Fibroblast of skin of left biceps (primary cell): ENCODE measurements at places on chromosomes 2 and 18.

GRCh38 chr2:95166065-95166763, 605 bp downstream of the ZNF2 start:
- DNase-seq, result no peak

DNA sequence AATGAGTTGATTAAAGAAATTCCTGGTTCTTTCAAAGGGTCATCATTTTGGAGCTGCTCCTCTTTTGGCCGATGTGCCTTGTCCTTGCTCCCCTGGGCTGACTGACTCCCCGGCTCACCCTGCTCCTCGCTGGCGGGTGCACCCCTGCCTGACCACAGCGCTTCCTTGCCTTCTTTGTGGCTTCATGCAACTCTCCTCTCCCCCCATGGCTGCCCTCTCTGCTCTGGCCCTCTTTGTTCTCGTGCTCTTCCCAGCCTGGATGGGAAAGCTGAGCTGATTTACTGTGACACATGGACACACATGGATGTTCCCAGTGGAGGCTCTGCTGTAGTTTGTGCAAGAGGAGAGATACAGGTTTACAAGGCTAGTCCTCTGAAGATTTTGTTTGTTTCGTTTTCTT, 234.6 kb downstream of the HAUS1 start:
- no peak for DNase-seq

DNA sequence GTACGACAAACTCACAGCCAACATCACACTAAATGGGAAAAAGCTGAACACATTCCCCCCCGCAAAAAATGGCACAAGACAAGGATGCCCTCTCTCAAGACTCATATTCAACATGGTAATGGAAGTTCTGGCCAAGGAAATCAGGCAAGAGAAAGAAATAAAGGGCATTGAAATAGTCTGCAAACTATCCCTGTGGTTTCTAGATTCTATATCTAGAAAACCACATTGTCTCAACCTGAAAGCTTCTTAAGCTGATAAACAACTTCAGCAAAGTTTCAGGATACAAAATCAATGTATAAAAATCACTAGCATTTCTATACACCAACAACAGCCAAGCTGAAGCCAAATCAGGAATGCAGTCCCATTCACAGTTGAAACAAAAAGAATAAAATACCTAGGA, 294.6 kb upstream of the CYP26B1 start:
- DNase-seq, result no peak

DNA sequence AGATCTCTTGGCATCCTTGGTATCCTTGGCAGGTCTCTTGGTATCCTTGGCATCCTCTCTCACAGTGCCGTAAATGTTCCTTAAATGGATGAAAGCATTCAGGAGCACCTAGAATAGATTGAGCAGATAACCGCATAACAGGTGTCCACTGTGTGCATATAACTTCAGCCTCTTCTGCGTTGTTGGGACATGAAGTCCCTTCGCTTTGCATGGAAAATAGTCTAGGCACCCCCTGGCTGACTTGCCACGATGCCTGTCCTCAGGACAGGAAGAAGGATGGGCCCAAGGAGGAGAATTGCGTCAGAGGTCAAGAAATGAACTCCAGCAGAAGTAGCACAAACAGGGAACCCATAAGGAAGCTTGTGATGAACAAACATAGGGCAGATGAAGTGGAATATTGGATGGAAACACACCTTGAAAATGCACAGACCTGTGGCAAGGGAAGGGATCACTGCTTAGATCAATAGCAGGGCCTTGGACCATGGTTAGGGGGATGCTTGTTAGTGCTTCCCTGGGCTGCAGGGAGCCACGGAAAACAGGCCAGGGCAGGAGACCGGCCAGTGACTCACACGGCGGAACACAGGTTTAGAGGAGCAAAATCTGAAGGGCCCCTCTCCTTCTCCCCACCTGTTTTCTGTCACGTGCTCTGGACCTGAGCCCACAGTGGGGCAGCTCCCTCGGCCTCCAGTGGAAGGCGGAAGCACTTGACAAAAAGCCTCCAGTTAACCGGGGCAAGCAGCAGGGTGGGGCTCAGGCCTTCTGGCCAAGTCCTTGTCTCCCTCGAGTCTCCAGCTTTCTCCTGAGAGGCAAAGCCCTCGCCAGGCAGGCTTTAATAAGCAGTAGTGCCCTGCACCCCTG, 99.2 kb upstream of the ASAP2 start:
- no peak for DNase-seq

GRCh38 chr18:57081899-57082298, 65.0 kb upstream of the BOD1L2 start:
- no peak for DNase-seq

DNA sequence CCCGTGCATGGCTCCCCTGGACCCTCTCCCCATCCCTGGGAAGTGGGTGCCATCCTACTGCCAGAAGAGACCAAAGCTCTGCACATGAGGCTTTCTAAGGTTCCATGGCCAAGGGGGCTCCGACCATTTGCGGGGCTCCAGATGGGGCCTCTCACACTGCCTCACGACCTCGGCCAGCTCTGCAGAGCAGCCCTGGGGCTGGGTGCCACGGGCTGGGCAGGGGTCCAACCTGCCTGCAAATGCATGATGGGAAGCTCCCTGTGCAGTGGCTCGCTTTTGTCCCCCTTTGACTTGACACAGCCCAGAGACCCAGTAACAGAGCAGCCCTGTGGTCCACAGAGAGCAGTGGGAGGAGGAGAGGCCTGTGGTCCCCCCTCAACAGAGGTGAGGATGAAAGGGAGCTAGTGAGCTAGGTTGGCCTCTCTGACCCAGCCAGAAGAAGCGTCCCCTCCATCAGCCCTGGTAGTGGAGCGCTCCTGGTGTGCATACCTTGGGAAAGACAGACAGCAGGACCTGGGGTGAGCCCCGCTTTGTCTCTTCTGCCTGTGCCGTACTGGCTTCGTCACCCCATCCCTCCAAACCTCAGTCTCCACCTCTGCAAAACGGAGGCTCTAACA, 174.1 kb downstream of the DDX1 start:
- no peak for DNase-seq

GRCh38 chr18:76985156-76985950, 147.2 kb downstream of the MBP start:
- no peak for DNase-seq

DNA sequence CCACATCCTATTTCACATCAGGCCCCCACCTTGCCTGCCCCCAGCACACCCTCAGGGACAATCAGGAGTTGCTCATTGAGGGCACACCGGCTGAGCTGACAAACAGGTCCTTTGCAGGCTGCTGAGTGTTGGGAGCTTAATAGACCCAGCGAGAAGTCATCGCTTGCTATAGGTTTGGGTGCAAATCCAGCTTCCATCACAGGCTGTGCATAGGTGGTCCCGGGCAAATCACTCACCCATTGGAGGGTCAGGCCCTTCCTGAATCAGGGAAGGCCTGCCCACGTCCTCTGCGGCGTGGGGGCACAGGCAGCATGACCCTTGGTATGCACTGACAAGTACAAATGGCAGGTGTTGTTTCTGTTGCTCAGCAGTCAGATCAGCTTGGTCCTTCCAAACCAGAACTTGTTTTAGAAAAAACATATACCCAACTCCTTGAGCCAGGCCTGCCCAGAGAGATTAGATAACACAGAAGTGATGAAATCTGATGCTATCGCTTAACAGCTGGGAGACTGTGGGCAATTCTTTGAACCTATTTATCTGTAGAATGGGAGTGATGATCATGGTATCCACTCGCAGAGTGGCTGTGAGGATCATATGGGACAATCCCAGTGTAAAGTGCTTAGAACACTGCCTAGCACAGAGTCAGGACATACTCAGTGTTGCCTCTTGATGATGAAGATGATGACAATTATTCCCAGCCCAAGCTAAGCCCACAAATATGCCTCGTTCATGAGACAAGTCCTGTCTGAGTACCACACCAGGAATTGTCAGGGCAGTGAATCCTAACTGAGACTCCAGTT, 34.9 kb downstream of the SMAD7 start:
- DNase-seq, result no peak

DNA sequence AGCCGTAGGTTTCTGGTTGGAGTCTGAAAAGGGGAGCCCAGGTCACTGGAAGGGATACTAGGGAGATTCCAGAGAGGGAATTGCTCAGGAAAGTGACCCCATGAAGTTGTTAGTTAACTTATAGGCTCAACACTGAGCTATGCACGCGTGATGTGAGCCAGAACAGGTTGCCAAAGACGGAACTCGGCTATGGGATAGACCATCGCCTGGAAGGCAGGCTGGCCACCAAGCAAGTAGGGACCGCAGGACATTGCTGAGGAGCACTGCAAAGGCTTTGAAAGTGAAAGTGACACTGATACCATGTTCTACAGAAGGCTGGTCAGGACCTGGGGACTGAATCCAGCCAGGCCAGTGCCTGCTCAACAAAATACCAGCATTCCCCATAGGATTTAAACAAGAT, 7.3 kb downstream of the FARP2 start:
- no peak for DNase-seq

DNA sequence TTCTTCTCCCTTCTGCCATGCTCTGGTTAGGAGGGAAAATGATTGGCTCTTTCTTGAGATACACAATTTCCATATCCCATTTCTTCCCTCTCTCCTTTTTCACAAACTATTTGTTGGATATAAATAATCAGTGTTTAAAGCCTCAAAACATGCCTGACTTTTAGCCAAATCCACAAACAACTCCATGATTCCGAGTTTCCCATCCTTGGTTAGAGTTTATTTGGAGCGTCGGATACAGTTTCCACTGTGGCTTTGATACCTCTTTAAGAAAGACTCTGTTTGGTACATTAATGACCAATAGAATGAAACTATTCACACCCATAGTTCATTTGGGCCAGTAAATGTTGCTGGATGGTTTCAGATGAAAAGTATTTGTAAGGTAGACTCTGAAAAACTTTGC, 5.9 kb upstream of the FHL2 start:
- DNase-seq, result no peak

GRCh38 chr2:23916727-23917405, 10.1 kb downstream of the ATAD2B start:
- DNase-seq, result no peak

DNA sequence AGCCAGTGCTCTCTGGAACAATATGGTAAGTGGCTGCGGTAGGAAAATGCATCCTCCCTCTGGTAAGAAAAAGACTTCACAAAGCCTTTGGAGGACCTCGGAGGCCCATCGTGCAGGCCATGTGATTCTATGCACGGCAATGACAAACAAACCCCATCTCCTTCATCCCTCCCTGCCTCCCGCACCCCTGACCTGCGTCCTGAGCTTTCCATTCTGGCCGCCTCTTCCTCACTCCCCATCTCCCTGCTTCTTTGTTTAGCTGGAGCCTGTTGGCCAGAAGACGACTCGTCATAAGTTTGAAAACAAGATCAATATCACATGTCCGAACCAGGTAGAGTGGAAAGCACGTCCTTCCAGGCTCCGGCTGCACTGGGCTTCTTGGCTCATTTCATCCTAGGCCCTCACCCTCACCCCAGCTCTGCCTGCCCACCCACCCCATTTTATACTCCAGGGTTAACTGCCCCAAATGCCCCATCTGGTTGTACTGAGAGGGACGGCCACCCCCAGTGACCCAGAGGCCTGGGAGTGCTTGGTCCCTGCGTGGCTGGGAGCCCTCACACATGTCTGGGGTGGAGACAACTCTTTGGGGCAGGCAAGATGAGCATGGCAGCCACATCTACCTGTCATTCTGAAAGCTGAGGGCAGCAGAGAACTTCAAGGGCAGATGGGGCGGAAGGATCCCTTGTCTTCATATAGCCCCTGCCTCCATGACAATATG, 94.0 kb downstream of the PLB1 start:
- no peak for DNase-seq

DNA sequence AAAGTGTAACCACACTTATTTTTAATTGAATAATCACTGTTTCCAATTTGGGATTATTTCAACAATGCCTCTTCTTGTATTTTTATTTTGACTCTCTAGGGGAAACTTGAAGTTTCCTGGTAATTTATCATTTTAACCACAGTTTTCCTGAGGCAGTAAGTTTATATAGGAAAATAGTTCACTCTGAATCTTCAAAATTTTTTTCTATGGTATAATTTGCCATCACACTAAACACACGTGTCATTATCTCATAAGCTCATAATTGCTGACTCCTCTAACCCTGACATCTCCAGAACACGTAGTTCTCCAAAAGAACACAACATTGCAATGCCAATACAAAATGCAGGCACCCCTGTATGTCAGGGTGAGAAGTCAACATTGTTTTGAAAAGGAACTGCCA, 102.2 kb upstream of the FZD7 start:
- DNase-seq, result no peak

DNA sequence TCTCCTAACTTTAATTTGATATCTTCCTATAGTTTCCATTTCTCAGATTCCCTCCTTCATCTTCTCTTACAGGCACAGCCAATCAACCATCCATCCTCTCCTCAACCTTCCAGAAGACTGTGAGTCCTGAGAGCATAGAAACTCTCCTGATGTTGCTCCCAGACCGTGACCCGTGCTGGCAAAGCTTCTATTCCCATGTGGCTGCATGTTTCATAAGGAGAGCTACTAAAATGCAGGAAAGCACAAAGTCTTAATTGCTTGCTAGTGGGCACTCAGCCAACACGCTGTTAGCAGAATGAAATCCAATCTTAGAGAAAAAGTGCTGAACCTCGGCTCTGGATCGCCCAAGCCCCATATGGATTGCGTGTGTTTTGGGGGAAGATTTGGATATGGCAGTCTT, 1244.7 kb upstream of the ZEB2 start:
- no peak for DNase-seq

DNA sequence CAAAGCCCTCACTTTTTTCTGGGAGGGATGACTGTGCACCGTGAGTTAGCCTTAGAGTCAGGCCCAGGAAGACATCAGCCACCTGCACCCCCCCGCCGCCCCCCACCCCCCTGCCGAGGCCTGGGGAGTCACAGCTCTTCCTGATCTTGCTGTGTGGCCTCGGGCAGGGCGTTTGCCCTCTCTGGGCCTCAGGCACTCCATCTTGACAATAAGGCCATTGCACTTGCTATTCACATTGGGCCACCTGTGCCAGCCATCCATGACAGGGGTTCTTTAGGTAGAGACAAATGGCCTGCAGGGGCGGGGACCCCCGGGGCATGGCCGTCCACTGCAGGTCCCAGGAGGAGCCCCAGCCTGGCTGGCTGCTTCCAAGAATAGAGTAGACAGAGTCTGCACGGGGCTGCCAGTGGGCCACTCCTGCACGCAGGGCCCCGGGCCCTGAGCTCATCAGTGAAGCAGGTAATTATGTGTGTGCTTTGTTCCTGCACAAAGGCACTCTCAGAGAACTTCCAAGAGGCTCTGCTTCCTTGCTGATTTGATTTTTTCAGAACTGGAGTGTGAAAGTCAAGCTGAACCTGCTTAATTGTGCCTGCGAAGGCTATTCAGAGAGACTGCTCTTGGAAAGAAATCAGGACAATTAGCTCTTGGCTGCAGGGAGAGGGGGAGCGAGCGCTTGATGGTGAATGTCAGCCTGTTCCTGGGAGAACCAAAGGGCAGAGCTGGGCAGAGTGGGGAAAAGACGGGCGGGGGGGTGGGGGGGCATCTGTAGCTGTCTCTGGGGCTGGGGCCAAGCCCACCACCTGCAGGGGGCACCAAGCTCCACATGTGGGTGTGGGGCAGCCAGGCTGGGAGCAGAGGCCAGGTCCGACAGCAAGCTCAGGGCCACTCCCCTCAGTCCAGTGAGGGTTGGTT, 40.3 kb downstream of the RRM2 start:
- DNase-seq, result no peak

DNA sequence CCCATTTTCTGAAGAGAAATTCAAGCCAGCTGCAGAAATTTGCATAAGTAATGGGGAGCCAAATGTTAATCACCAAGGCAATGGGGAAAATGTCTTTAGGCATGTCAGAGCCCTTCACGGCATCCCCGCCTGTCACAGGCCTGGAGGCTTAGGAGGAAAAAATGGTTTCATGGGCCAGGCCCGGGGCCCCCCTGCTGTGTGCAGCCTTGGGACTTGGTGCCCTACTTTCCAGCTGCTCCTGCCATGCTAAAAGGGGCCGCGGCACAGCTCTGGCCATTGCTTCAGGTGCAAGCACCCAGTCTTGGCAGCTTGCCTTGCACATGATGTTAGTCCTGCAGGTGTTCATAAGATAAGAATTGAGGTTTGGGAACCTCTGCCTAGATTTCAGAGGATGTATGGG, 1235.7 kb downstream of the DPP10 start:
- no peak for DNase-seq
